IMR-90 (cell line): ENCODE measurements at places on chromosomes 16 and 17. TPM values are rescaled to one million over a fixed set of nuclear protein-coding genes. Genes with fewer than 3 reads are reported as not detected.

The SLC5A11 gene
- total RNA-seq = under 0.01 TPM in 1 of 2 replicates, not detected in the other

The TSPAN10 gene
- total RNA-seq = 1.1 and 1.4 TPM in 2 replicates

The CHD9NB gene
- total RNA-seq = 1.1 TPM in 2 replicates

The PIRT gene
- total RNA-seq = not detected in 2 replicates

The PRSS27 gene
- total RNA-seq = under 0.01 TPM in 2 replicates

The ZNF385C gene
- not detected in 2 replicates for total RNA-seq

The KRTAP16-1 gene
- total RNA-seq = not detected in 2 replicates

The FOXF1 gene
- total RNA-seq = 2.7 and 4.2 TPM in 2 replicates

The UTS2R gene
- not detected in 2 replicates for total RNA-seq

The CTU2 gene
- total RNA-seq = 12.8 and 12.9 TPM in 2 replicates

The CLEC18C gene
- total RNA-seq = not detected in 2 replicates

The SPATA33 gene
- total RNA-seq = 0.90 and 1.1 TPM in 2 replicates

The ERBB2 gene
- 26.1 and 28.7 TPM in 2 replicates for total RNA-seq

The FAM117A gene
- total RNA-seq = 0.56 and 0.72 TPM in 2 replicates

The ARHGAP27 gene
- under 0.01 and 0.56 TPM in 2 replicates for total RNA-seq

The GOSR2 gene
- total RNA-seq = 65.8 and 75.6 TPM in 2 replicates

The CYTH1 gene
- 7.9 and 8.3 TPM in 2 replicates for total RNA-seq

The SOX8 gene
- total RNA-seq = under 0.01 TPM in 2 replicates

The FGF11 gene
- total RNA-seq = 0.18 and 0.28 TPM in 2 replicates

The TEKT5 gene
- not detected in 2 replicates for total RNA-seq
